GF-D8 (cell line): ENCODE measurements at places on chromosomes 2 and 18.

DNA sequence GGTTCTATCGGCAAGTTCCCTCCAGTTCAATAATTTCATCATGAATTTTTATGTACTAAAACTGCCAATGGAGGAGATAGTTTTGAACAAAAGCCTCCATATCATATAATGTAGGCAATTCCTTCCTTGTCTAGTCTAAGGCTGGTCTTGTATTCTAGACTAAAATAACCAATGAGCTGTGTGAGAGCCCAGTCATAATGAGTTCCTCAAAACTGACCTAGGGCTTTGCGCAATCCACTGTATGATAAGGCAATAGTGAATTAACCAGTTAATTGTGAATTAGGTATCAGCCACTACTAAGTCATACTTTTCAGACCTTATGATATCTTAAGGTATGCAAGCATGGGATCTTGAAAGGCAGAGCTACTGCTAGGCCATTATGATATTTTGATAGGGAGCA lies 7.6 kb upstream of the UXS1 start:
- no peak for DNase-seq

- no peak for DNase-seq
Observed at GRCh38 chr2:25598911-25599310, 74.5 kb downstream of the DTNB start.

- DNase-seq, result no peak
Observed at GRCh38 chr2:30883822-30884221, 76.6 kb upstream of the CAPN13 start.

DNA sequence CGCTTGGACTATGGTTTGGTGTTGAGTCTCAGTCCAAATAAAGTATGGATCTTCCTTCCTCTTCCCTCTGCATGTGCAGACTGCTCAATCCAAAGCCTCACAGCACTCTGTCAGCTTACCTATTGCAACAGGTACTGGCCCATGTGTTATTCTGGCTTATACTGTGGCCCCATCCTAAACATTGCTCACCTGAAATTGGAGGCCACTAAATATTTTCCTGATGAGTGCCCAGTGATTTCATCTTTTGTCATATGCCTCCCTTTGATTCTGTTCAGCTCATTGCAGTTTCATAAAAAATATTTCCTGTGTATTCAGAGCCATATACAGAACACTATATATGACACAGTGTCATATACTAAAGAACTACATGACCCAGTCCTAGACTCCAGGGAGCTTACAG lies 86.3 kb upstream of the FAM136A start:
- no peak for DNase-seq

GRCh38 chr18:25516121-25516520 lies 164.2 kb upstream of the ZNF521 start:
- no peak for DNase-seq

DNA sequence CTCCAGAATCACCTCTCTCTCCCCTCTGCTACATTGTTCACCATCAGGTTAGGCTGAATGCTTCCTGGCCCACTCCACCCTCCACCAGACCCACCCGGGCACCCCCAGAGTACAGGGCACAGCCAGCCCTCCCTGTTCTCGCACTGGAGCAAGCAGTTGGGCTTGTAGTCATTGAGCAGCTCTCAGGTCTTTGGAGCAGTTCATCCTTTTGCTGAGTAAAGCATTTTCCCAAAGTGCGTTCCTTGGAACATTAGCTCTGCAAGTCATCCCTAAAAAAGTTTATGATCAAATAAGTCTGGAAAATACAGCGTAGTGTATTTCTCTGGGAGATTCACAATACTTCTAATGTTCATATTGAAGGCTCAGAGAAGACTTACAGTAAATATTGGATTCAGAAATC lies 103.5 kb upstream of the DAPL1 start:
- no peak for DNase-seq

- DNase-seq, result no peak
Observed at GRCh38 chr2:158778243-158778642, 16.9 kb upstream of the DAPL1 start.

GRCh38 chr18:27010784-27011183 lies 145.3 kb upstream of the AQP4 start:
- DNase-seq, result no peak

- no peak for DNase-seq
Observed at GRCh38 chr2:177313162-177313781, 48.7 kb upstream of the NFE2L2 start.

DNA sequence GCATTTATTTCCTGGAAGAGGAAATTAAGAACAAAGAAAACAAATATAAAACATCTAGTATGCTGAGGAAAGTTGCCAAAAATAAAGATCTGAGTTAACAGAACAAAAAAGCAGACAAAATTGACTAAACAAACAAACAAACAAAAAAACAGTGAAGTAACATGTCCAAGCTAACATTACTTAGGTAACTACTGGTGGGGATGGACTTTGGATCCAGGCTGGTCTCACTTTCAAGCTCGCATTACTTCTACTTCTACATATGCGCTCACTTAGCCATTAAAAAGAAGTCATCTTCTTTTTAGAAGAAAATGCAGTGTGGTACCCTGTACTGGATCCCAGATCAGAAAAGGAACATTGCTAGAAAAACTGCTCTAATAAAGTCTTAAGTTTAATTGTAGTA lies 358.9 kb downstream of the NCKAP5 start:
- no peak for DNase-seq

DNA sequence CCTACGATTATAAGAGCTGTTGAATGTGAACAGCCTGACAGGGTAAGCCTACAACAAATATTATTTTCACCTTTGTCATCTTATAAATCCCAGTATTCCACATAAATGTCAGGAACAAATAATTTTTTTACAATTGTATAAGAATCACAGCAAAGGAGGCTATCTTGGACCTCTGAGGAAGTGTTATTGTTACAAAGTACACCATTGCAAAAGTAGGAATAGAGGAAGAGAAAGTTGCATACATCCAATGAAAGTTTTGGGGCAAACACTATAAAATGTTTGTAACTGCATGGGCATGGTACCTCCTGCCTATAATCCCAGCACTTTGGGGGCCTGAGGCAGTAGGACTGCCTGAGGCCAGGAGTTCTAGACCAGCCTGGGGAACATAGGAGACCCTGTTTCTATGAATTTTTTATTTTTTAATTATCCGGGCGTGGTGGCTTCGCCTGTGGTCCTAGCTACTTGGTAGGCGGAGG lies 715 bp upstream of the MEMO1 start:
- no peak for DNase-seq

DNA sequence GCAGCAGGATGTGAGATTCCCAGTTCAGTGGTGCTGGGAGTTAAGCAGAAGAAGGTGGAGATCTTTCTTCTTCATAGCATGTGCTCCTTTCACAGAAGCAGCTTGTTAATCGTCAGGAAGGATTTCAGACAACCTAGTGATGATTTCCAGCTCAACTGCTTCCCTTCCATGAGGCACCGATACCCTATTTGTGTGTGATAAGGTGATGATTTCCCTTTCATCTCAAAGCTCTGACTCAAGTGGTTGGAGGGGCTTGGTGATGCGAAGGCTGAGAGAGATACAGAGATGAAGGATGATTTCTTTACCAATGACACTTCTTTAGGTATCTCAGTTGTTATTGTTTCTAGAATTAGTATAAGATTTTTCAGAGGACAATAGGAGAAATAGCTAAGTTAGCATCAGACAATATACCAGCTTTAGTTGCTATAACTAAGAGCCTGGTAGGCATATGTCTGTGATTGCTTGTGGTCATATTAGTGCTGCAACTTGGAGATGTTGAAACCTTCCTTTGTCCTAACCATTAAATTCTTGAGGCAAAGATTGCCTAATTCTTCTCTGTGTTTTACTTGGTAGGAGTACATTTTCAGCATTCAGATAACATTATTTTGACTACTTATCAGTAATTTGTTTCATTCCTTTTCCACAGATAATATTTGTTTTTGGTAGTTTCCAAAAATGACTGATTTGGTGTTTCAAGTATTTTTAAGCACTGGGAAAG lies 111.3 kb downstream of the PLCL1 start:
- peak; percentile 72 for DNase-seq

GRCh38 chr2:55311444-55311870 lies 42.4 kb upstream of the MTIF2 start:
- DNase-seq, result no peak

- peak; percentile 66 for DNase-seq
Observed at GRCh38 chr2:70133491-70134322, 46.4 kb downstream of the PCBP1 start.

DNA sequence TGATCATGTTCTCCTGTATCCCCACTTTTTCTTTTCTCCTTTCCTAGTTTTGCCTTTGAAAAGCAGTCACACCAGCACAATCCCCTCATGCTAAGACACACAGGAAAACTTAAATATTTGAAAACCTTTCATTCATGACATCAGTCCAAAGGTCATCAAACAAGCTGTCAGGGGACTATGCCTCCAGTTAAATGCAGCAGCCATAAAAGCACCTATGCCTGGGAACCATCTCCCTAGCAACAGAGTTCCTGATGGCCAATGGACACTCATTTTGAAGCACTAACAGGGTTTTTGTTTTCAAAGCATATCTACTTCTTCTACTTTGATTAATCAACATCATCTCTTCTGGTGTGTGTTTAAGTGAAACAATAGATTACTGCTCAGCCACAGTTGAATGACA lies 286.4 kb upstream of the PARD3B start:
- no peak for DNase-seq

DNA sequence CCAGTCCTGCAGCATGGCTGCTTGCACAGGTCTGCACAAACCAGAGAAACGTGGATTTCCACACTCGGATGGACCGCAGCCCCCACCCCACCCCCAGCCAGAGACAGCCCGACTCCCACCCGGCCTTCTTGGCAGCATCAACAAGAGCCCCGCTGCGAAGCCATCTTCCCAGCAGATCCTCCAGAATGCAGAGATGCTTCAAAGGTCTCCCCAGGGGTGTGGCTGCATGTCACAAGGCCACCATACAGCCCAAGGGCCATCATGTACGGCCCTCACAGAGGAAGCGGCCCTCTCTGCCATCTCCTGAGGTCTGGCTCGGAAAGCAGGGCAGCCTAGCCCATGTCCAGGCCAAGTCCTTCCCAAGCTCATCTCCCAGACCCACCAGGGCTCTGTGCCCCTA lies 11.5 kb downstream of the DNMT3A start:
- DNase-seq, result no peak

- no peak for DNase-seq
Observed at GRCh38 chr2:147499785-147500184, 345.0 kb upstream of the ACVR2A start.

GRCh38 chr2:240704651-240705050 lies 13.0 kb downstream of the AQP12A start:
- no peak for DNase-seq

GRCh38 chr18:8721716-8722115 lies 16.4 kb downstream of the MTCL1 start:
- no peak for DNase-seq

DNA sequence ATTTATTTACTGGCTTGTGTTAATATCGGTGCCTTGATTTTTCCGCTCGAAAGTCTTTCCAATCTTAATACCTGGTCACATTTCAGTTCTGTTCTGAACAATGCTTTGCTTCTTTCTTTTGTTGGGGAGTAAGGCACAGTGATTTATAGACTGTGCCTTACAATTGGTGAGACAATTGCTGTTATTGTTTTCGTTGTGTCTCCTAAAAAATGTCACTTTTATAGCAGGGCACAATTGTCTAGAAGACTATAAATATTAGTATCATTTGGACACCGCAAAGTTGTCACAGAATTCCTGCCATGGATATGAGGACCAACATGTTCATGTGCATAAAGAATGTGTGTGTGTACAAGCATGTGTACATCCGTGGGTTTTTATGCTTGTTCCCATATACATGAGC lies 231.9 kb downstream of the INSIG2 start:
- DNase-seq, result no peak

DNA sequence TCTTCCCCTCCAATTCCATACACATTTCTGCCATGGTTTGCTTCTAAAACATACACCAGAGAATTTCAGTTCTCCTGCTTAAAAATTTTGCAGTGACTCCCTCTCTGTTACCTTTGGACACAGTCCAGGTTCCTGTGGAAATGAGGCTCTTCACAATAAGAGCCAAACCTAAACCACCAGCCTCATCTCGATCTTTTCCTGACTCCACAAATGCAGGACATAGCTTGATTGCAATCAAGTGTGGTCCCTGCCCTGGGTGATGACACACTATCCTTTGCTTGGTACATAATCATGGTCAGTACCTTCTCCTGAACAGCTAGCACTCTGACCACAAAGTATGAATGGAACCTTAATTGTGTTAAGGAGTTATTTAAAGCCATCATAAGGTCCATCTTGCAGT lies 134.9 kb upstream of the CHAC2 start:
- no peak for DNase-seq

- no peak for DNase-seq
Observed at GRCh38 chr18:2839202-2839601, 7.6 kb upstream of the EMILIN2 start.

DNA sequence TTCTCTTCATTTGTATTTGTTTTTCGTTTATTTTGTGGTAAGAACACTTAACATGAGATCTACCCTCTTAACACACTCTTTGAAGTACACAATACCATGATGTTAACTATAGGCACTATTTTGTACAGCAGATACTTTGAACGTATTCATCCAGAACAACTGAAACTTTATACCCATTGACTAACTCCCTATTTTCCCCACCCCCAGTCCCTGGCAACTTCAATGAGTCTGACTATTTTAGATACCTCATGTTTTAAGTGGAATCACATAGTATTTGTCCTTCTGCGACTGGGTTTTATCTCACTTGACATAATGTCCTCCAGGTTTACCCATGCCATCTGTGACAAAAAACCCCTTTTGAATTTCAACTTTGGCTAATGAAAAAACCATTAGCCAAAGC lies 356.3 kb upstream of the CDH20 start:
- no peak for DNase-seq

GRCh38 chr18:2855560-2856350 lies 8.9 kb downstream of the EMILIN2 start:
- no peak for DNase-seq

GRCh38 chr2:80527119-80527518 lies 222.6 kb upstream of the LRRTM1 start:
- no peak for DNase-seq

DNA sequence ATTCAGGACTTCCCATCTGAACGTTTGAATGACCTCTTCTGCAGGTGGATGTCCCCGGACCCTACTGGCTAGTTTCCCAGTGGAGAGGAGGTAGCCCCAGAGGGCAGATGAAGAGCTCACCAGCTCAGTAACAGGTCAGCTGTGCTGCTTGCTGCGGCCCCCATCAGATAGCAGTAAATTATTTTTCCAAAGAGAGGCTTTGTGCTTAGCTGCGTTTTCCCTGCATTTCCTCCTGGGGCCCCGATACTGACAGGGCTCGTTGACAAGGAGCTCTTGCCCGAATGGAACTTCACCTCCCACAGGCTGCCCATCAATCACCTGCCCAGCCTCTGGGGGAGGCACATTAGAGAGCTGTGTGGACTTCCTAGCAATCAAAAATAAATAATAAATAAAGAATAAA lies 185.8 kb downstream of the DOK6 start:
- DNase-seq, result no peak

GRCh38 chr2:224983712-224984554 lies 58.3 kb downstream of the DOCK10 start:
- no peak for DNase-seq
